ENCODE measurements at places on chromosomes 4 and X.

DNA sequence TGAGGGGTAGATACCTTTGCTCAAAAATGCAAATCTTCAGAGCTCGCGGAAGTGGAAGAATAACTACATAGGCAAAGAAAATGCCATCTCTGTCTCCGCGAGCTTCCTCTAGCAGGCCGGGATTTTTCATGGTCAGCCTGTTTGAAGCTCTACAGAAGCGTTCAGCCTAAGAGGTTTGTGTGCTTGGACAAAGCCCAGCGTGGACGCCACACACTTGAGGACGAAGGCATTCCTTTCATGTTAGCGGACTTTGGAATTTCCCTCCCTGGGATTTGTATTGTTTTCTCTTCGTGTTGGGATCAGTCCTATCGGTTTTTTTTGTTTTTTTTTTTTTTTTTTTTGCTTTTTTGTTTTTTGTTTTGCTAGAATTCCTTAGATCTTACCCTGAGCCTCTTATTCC is 53.7 kb downstream of the SMIM31 start:
- no peak for DNase-seq

- no peak for DNase-seq
Measured at GRCh38 chr4:75030649-75031235, 97.8 kb downstream of the PARM1 start.

- peak; percentile 57 for DNase-seq
Measured at GRCh38 chr4:106444557-106444956, 76.0 kb upstream of the GIMD1 start.

- no peak for DNase-seq
Measured at GRCh38 chrX:124332481-124333424, at the start of gene TEX13D. TSS of gene TEX13D (plus strand) at chrX:124332660. CDS start at chrX:124332918, 258 bp downstream.

- DNase-seq, result no peak
Measured at GRCh38 chr4:88836216-88836615, 138.6 kb upstream of the NAP1L5 start.

DNA sequence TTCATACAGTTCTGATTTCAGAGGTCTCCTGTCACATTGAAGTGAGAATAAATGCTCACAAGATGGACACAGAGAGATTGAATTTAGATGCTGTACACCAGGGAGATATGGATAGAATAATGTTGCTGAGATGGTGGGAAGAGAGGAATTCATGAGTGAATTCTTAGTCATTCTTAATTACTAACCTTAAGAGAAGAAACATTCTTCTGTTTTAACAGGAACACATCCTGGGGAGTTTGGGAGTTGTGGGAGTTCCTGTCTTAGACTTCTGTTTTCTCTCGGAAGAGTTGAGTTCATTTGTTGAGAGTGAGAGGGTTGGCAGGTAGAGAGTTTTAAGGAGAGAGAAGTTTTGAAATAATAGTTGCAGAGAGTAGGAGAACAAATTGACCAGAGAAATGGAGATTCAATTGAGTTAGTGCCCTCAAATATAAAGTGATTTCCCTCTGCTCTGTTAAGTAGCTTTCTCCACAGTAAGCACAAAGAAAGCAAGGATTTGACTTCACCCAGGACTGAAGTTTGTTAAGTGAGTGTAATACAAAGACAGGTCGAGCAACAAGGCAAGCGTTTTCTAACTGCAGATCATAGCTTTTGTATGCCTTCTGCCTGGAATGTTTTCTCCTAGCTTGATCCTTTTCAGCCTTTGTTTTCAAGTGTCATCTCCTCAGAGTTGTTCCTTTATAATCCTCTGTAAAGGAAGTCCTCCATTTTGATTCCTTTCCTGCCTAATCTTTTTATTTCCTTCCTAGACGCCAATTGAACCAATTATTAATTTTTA is 205.9 kb downstream of the RAPGEF2 start:
- no peak for DNase-seq

DNA sequence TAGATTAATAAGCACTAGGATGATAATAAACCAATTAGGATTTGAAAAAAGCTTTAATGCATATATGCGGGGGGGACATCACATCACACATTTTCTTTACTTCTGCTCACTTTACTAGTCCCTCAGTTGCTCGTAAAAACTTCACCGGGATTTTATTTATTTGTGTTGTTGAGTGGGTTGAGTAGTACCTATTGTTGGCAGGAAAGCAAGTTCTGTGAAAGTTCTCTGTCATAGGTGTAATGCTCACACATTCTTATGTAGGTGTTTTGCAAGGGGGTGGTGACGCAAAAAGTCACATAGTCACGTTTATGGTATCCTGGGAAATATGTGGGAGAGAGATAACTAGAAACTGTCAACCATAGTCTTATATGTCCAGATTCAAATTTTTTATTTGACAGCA is 65.3 kb downstream of the PDLIM5 start:
- no peak for DNase-seq

GRCh38 chr4:175639346-175639745 is 172.7 kb downstream of the GPM6A start:
- DNase-seq, result no peak

DNA sequence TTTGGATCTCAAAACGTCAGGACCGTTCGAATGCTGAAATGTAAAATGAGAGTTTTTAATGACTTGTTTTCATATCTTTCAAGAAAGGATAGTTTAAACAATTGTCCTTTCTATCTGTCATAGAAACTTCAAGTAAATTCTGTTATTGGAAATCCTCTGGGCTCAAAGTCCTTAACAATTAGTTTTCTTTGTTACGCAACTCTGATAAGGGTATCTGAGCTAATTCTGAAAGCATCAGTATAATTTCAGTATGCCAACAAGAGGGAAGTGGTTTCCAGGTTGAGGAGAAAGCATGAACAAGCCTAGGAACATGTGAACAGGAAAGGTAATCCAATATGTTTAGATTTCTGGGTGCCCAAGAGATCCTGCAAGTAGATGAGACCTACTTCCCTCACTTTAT is 22.0 kb downstream of the ADH7 start:
- DNase-seq, result no peak

DNA sequence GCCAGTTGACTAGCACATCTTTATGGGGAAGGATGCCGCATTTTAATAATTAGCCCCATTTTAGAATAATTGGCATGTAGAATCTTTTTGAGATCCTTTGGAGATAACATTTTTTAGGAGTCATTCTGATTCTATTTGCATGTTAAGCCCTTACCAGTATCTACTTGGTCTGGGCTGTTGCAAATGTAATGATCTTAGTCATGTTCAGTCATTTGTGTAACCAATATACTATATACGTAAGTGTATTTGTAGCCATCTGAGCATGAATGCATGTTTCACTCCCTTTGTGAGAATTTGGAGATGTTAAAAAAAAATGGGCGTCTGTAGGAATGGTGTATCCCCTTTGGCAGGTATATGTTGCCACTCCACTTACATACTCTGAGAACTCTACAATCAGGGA is 119.1 kb downstream of the TEX13A start:
- no peak for DNase-seq
